ENCODE measurements at places on chromosomes 1 and 21.

DNA sequence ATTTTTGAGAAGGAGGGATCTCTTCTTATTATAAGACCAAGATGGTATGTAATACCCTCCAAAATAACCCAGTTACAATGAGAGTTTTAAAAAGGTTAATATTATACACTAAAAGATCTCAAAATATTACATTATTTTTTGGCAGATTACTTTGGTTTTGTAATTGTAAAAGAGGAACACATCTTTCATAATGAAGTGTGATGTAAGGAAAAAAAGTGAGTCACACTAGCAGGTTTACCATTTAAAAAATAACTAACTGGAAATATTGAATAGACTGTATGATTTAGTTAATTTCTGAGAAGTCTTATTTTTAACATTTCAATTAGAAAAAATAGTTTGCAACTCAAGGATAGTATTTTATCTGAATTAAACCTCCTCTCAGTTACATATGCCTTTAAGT lies 1.1 kb downstream of the F5 start:
- DNase-seq = no peak

GRCh38 chr1:174841747-174842146 lies 158.0 kb upstream of the CACYBP start:
- no peak for DNase-seq

DNA sequence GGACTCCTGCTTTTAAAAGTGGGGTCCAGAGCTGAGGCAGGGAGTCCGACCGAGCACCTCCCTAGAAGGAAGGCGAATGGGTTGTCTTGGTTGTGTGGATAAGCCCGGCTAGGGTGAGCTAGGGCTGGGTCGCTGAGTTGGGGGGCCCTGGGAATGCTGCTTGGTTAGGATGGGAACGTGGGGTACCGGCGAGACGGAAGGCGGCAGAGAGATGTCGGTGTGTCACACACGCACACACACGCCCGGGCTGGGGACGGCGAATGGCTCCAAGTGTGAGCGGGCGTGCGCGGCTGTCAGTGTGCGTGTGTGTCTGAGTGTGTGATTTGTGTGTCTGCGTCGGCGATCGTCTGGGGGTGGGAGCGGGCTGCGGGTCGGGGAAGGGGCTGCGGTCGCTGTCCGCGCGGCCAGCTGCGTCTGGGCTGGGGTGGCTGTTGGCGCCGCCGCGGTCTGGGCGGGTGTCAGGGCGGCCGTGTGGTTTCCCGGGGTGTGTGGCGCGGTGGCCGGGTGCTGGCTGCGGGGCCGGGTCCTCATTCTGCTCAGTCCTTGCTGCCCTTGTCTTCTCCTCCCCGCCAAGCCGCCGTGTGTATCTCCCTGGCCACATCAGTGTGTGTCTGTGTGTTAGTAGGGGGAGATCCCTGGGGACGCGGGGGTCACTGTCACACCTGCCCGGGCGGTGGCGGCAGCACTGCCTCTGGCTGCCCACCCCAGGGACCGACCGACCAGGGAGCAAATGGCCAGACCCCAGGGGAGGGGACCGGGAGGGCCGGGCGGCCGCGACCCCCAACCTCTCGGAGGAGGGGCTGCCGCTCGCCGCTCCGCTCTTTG lies 1.1 kb downstream of the EFNA3 start:
- DNase-seq = no peak

DNA sequence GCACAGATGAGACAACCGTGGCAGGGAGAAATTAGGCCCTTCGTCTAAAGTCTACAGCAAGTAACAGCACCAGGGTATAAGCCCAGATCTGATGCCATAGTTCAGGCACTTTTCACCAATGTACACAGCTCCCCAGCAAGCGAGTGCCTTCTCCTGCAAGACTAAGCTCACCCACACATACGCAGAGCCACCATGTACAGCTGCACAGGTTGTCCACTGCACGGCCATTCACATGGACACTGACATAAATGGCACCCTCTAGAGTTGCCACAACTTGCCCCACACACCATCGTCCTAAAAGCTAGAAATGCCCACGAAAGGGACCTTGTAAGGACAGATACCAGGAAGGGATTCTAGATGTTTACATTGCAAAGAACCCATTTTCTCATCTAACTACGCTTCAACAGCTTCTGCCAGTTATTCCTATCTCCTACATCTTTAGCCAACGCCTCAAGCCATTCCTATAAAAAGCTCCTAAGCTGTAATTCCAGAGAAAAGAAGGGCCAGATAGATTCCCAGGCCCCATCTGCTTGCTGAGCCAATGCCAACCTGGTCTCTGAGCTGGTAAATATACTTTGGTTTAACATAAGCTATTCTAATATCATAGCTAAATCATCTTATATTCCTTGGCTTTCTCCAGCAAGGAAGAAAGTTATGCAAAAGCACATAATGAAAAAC lies 174.0 kb upstream of the KAZN start:
- no peak for DNase-seq

DNA sequence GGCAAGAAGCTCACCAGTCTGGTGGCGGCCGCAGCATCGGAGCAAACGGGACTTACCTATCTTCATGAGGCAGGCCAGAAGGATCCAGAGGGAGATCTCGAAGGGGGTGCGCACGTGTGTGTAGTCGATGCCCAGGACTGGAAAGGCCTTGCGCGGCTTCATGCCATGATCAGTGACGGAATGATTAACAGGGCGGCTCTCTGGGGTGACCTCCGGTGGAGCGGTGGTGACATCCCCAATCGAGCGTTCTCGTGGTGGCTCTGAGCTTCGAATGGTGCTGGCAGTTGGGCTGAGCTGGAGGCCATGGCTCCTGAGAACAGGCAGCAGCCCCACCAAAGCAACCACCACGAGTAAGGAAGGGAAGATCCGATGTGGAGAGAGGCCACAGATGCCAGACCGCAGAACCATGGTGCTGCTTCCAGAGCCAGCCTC lies 982 bp downstream of the SLC9A1 start:
- DNase-seq = no peak

DNA sequence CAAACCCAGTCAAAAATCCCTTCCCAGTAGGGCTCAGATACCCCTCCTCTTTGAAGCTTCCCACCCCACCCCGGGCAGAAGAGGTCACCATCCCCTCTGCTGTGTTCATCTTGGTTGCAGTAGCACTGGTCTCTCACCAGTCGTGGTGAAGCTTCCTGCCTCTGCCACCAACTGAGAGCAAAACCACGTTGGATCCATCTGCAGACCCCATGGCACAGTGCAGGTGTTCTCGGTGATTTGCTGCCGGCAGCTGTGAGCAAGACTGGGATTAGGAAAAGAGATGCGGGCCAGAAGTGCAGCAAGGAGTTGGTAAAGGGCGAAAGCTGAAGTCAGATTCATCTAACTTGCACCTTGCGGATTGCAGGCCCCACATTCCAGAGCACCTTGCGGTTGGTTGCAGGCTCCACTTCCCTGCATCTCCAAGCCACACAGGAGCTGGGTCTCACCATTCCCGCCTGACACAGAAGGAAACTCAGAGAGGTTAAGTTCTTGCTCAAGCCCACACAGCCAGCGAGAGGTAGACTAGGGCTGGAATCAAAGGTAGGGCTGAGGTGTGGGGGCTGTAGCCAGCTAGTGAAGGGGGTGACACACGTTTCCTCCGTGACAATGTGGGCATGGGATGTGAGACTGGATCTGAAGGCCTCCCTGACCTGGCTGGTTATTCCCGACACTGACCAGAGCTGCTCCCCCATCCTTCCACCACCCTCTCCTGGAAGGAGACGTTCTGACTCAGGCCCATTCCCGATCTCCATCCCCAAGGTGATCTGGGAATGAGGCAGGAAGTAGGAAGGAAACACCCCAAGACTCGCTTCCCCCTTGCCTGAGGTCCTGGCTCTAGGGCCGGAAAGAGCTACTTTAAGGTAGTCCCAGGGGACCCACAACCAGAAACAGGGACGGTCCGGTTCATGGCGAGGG lies 3.3 kb upstream of the FAM110D start:
- no peak for DNase-seq

- no peak for DNase-seq
These were observed 83.4 kb downstream of the MAP3K21 start for GRCh38 chr1:233410906-233411305.

- DNase-seq = peak; percentile 31
These were observed 298.9 kb downstream of the KCNT2 start for GRCh38 chr1:196309386-196309785.

DNA sequence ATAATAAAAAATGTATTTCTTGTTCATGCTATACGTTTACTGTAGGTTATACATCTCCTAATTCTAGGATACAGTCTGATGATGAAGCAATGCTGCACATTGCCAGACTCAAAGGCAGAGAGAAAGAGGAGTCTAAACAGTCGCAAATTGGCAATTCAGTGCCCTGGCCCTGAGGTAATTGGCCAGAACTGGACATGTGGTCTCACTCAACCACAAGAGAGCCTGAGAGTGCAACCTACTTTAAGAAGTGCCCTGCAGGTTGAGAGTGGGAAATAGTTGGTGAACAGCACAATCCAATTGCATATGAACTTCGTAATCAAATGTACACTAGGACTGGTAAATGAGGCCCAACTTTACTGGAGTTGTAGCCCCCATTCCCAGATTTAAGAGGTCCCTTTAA lies 5.0 kb upstream of the SLC35A3 start:
- DNase-seq = no peak

DNA sequence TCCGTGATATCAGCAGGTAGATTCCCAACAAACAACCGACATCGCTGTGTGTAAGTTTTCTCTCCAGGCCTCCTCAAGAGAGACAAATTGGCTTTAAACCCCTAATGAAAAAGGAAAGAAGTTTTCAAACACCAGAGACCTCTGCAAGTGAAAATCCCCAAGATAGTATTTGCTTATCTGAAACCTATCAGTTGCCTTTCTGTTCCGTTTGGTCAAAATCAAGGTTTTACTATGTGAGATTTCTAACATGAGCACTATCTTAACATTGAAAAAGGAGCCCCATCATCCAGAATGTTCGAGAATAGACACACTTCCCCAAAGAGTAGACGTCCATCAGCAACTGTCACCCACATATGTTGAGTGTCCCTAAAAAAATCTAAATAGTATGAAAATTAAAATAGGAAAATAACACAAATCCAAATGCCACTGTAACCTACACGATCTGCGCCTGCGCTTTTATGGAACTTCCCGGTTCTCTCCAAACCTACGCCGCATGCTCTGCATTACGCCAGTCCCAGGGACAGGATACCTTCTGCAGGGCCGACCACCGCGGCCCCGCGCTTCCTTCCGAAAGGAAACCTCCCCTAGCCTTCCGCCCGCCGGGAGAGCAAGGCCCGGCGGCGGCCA lies 1.4 kb downstream of the SFPQ start:
- DNase-seq = no peak

DNA sequence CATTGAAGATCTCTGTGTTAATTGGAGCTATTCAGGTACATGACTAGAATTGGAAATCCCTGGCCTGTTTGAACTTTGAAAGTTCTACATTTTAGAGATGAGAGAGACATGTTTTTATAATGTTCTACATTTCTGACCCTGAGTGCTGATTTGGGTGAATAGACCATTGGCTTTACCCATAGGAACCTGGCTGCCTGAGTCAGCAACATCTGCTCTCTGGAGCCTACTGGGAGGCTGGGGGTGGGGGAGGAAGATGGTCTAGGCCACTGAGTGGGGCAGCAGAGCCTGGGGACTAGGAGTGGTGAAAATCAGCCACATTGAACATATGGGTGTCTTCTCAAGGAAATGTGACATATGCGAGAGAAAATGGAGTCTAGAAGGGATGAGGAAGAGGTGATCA lies 1.4 kb upstream of the VANGL1 start:
- no peak for DNase-seq

GRCh38 chr1:17579951-17580939 lies 40.7 kb downstream of the ARHGEF10L start:
- DNase-seq = no peak

- no peak for DNase-seq
These were observed 14.5 kb upstream of the BACE2 start for GRCh38 chr21:41153443-41153842.

- no peak for DNase-seq
These were observed 127.6 kb upstream of the DAB1 start for GRCh38 chr1:57551476-57551875.

DNA sequence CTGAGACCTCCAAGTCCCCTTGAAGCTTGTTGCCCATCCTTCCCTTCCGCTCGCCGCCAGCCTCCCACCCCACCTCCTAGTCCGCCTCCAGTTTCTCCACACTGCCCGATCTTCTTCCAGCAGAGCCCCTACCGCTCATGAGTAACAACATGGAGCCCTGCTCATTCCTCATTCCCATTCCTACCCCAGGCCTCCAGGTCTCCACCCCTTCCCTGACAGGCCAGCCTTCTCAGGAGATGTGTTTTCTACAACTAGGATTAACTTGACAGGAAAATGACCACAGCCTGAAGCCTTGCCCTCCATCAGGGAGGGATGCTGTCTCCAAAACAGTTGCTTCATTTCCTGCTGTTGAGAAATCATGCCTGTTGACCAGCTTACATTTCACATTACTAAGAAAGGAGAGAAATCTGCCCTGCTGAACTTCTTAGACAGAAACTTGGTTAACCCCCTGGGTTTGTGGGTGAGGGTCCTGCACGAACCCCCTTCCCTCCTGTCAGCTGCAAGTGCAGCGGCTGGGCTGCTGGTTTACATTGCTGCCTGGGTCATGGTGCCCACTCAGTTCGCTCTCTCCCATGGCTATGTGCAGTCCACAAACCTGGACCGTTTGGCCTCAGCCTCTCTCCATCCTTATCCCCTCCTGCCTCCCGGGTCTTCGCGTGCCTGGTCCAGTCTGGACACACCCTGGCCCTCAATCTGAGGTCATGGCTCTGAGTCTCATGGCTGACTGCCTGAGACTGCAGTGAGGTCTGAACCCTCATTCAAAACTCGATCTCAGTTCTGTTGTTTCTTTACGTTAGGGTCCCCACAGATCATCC lies 16.1 kb upstream of the CHI3L1 start:
- DNase-seq = peak; percentile 21

GRCh38 chr1:21110163-21110562 lies 66.5 kb downstream of the EIF4G3 start:
- no peak for DNase-seq

DNA sequence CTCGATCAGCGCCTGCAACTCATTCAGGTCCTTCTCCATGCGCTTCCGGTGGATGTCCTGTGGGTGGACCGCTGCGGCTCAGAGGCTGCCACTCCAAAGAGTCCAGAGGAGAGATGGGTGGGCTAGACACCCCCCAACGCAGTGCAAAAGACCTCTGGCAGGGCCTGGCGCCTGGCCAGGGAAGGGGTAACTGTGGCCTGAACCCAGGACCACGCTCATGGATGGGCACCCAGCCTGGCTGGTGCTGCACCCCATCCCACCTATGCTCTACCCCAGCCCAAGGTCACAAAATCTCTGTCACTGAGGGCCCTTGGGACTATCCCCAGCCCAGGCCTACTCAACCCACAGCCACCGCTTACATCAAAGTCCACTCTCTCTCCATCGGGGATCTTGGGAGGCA lies 12.2 kb downstream of the TNNT2 start:
- no peak for DNase-seq

DNA sequence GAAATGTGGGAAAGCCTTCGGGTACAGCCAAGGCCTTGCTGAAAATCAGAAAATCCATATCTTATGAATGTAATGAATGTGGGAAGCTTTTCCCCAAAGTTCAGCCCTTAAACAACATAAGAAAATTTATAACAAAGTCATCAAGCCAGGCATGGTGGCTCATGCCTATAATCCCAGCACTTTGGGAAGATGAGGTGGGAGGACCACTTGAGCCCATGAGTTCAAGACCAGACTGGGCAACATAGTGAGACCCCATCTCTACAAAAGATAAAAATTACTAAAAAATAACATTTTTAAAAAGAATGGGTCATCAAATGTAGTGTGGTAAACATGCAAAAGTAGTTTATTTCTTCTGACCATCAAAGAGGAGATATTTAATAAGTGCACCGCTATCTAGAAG lies 45.9 kb downstream of the KIAA0319L start:
- no peak for DNase-seq

GRCh38 chr1:59878370-59878769 lies 48.2 kb downstream of the CYP2J2 start:
- DNase-seq = no peak

- no peak for DNase-seq
These were observed 11.1 kb upstream of the GJA5 start for GRCh38 chr1:147771226-147772125.
